ENCODE measurements at places on chromosomes 13 and 19.

- no peak for DNase-seq
These were observed 47.7 kb upstream of the ATP12A start for GRCh38 chr13:24632382-24633121.

DNA sequence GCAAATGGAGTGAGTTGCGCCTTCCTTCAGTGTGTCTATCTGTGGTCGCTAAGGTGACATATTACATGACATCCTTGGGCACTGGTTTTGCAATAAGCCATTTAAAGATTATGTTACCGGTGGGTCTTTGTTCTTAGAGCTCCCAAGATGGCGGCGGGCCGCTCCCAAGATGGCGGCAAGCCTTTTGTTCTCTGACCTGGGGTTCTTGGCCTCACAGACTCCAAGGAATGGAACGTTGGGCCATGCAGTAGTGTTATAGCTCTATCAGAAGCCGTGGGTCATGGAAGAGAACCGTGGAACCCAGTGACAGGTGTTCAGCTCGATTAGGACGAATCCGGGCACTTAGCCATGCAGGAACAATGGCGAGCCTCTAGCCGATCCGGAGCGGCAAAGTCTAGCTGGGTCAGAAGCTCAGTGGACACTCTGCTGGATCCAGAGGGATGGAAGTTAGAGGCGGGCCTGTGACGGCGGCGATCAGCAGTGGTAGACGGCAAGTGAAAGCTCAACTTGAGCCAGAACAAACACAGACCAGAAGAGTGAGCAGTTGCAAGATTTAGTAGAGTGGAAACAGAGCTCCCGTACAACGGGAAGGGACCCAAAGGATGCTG is 188.6 kb downstream of the TEX29 start:
- DNase-seq, result no peak

DNA sequence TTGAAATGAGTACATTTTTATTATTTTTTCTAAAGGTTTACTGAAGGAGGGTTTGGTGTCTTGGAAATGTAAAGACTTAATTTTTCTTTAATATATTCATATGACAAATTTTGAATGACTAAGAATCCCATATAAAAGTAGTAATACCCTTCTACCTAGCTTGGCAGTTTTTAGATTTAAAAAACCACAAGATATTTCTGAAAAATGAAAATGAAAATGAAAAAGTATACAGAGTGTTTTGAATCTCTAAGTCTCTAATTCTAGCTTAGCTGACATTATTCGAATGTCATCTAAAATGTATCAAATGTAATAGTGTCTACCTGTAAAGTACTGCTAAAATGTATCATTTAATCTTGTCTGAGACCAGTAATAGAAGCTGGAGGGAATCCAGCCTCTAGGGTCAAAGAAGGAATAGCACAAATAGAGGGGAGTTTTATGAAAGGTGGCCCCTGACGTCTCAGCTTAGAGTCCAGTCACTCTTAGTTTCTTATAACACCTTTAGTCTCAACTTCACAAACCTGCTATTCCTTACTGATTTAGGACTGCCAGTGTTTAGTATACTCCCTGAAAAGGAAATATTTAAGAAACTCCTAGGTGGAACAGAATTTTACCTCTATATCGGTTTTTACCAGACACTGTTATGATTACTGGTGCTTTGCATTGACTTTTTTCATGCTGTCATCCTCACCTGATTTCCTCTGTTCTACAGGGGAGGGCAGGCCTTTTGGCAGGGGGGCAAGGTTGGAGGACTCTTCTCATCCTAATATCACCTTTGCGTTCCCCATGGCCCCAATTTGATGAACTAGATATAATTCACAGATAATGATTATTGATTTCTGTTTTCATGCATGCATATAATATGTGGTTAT is 16.2 kb upstream of the MIR17HG start:
- DNase-seq, result no peak

GRCh38 chr19:4700693-4700970 is 23.0 kb downstream of the DPP9 start:
- DNase-seq, result no peak

DNA sequence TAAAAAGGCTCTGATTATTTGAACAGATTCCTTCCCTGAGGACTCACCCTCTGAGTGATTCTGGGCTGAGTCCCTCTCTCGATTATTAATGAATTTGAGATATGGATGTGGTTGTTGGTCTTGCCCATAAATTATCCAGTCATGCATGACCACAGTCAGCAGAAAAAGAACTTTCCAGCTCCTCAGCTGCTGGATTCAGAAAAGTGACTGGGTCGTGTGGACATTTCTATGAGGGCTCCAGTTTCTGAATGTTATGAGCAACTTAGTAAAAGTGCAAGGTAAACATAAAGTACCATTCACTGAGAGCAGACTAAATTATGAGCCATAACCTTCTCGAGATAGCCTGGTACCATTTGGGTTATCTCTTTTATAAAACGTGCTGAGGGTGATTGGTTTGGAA is 100.1 kb upstream of the CLDN10 start:
- no peak for DNase-seq

GRCh38 chr19:6269101-6269886 is 10.5 kb downstream of the MLLT1 start:
- no peak for DNase-seq

DNA sequence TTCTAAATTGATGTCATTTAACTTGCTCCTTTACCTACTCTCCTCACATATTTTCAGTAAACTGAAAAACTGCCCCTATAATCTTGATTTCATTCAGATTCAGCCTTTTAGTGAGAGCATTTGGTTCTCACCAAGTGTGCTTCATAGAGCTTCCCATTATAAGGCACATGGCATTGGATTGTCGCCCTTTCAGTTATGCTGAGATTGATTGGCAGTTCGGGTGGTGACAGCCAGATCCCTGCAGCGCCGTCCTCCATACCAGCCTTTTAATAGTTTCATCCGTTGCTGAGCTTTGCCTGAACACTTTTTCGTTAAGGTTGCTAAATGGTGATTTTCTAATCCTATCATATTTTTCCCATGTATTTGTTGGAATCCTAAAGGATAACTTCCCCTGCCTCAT is 80.4 kb downstream of the DHRS12 start:
- no peak for DNase-seq

Data from cerebellar cortex (tissue), 1 donor.